Posterior cingulate gyrus (tissue), 11 donors: ENCODE measurements at places on chromosomes 1 and 21.

- no peak for DNase-seq
These were observed 335.0 kb upstream of the GREM2 start for GRCh38 chr1:240946926-240947325.

DNA sequence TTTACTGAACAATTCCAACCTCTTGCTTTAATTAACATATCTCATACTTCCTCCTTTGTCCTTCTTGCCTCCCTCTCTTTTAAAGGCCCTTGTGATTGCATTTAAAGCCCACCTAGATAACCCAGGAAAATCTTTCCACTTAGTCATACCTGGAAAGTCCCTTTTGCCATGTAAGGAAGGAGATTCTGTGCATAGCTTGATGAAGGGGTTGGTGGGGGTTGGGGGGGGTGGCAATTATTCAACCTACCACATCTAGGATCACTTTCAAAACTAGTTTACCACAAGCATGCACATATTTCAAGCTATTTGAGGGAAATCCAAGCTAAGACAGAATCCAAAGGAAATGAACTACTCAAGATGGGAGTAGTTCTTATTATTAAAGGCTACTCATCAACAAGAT is 249.1 kb upstream of the PTBP2 start:
- DNase-seq: no peak

GRCh38 chr1:223401873-223402789 is 8.9 kb downstream of the CCDC185 start:
- DNase-seq: no peak

DNA sequence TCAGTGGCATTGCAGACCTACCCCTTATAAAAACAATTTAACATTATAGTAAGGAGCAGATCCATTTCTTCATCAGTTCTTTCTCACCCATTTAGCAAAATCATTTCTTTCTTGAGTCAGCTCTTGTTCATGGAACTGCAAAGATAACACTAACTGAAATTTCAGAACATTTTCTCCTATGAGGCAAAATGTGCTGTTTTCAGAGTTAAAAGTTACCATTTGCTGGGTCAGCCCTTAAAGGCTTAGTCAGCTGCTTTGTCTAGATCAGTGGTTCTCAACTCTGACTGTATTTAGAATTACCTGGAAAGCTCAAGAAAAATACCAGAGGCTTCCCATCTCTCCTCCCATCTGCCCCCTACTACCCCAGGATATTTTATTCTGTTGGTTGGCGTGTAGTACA is 12.2 kb downstream of the METTL13 start:
- no peak for DNase-seq

DNA sequence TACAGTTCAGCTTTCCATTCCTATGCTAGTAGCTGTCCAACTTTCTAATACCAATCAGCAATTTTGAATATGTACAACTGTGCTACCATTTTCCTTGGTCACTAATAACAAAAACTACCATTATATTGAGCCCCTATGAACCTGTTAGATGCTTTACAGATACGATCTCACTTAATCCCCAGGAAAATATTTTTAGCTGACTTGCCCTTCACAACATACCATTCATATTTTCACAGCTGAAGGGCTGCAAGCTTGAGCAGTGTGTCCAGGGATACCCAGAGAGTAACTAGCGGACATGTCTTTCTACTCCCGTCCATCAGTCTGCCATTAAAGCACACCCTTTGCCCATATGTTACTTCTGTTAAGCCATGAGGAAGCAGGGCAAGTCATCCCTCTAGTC is 140.5 kb downstream of the SPATA46 start:
- no peak for DNase-seq

GRCh38 chr1:54742282-54742681 is 22.0 kb downstream of the PARS2 start:
- no peak for DNase-seq

DNA sequence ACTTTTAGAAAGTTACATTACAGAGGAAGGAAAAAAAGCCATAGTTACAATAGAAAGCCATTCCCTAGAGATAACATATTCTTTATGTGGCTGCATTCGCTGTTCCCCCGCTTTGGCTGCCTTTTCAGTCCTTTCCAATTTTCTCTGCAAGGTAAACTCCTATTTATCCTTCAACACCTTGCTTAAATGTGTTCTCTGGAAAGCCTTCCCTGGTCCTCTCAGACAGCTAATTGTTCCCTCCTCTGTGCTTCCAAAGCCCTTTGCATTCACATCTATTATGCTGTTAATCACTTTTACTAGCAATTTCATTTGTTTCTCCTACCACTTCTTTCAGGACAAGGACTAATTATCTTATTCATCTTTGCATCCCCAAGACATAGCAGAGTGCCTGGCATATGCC is 1.6 kb downstream of the PHC2 start:
- DNase-seq: no peak

- DNase-seq: no peak
These were observed 138.3 kb downstream of the PRDM16 start for GRCh38 chr1:3207217-3207848.

GRCh38 chr1:1622010-1622787 is 6.9 kb downstream of the MIB2 start:
- no peak for DNase-seq
